ENCODE measurements at places on chromosomes 13 and 19.

- DNase-seq: no peak
Measured at GRCh38 chr13:75579529-75579928, 29.9 kb downstream of the UCHL3 start.

DNA sequence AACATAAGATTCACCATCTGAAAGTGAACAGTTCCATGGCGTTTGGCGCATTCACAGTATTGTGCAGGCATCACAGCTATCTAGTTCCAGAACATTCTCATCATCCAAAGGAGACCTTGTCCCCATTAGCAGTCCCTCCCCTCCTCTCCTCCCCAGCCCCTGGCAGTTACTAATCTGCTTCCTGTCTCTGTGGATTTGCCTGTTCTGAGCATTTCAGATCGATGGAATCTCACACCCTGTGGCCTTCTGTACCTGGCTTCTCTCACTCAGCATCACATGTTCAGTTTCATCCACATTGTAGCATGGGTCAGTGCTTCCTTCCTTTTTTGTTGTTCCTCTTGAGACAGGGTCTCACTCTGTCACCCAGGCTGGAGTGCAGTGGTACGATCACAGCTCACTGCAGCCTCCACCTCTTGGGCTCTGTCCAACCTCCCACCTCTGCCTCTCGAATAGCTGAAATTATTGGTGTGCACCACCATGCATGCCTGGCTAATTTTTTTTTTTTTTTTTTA, 34.6 kb downstream of the CRTC1 start:
- no peak for DNase-seq

GRCh38 chr13:44174769-44175425, 198.7 kb upstream of the SERP2 start:
- peak; percentile 94 for DNase-seq

DNA sequence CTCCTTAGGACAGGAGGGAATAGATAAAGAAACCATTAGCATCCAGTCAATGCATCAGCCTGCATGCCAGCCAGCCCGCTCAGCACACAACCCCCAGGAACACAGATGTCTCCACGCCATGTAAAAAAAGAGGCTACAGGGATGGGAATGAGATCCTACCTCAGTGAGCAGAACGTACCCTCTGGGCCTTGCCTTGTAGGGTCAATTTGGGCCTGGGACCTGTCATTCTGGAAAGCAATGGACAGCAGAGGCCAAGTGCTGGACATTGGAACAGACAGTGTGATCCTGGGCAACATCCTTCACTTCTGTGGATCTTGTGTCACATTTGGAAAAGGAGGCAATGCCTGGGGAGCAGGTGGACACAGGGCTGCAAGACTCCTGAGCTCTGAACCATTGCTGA, 26.0 kb downstream of the VSTM2B start:
- no peak for DNase-seq

DNA sequence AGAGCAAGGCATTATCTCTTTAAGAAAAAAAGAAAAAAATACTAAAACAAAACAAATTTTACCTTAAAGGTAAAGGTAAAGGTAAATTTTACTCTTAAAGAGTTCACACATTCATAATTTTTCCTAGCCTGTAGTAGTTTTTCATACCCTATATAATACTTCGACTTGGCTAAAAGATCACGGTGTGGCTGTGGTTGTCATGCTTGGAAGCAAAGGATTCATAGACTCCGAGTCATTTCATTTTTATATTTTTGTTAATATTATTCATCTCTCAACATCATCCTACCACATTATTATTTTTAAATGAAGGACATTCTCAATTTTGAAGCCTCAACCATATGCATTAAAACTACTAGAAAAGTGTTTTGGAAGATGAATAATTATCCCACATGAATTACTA, 52.7 kb downstream of the PIBF1 start:
- no peak for DNase-seq

DNA sequence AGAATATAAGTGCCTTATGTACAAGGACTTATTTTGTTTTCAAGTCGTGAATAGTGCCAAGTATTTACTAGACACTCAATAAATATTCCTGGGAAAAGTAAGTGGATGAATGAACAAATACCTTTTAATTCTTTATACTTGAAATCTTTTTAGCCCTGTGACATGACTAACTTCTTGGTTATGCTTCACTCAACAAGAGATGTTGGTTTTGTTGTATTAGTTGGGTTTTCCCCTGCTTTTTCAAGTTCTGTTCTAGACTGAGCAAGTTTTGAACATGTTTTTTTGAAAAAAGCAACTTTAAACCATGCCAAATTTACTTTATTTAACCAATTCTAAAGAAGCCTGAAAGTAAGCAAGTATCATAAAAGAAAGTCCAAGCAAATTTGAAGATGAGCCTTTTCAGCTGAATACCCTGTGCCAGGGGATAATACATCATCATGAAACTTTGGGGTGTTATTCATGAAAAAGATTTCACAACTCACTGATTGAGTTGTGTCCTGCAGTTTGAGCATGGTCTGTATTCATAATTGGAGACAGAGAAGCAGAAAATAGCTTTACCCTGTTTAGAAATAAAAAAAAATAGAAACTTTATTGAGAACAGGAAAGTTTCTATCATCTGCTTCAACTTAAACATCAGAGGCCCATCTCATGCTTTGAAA, 11.1 kb downstream of the LMO7 start:
- no peak for DNase-seq

DNA sequence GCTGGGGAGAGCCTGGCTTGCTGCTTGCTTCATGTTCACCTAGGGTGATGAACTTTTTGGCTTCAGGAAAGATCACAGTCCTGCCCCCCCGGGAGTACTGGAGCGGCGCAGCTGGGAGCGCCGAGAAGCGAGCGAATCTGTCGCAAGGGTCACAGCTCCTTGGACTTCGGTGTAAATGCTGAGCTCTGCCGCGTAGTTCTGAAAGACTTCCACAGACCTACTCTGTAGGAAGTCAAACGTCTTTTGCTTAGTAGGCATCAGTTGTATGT, 2.7 kb downstream of the ING1 start:
- no peak for DNase-seq

DNA sequence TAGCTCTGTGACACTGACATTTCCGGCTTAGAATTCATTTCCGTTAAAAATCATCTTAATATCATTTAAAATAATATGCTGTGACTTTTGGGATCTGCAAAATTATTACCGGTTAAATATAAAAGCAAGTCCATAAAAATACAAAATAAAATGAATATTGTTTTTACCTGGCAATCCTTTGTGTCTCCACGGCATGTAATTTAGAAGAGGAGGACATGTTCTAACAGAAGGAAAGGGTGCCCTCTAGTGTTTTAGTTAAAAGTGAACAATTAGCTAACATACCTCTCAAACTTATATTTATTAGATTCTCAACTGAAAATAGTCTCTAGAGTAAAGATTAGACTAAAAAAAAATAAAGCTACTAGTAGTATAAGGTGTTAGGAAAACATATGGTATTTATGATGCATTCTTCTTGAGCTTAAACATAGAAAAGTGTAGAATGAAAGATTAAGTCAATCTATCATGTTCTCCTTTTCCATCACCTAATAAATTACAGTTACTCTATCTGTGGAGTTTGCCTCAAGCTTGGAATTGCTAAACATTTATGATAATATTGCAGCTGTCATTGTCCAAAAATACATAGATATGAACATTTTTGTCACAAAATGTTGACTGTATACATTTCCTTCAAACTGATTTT, 676.7 kb upstream of the SPRY2 start:
- DNase-seq: peak; percentile 15

DNA sequence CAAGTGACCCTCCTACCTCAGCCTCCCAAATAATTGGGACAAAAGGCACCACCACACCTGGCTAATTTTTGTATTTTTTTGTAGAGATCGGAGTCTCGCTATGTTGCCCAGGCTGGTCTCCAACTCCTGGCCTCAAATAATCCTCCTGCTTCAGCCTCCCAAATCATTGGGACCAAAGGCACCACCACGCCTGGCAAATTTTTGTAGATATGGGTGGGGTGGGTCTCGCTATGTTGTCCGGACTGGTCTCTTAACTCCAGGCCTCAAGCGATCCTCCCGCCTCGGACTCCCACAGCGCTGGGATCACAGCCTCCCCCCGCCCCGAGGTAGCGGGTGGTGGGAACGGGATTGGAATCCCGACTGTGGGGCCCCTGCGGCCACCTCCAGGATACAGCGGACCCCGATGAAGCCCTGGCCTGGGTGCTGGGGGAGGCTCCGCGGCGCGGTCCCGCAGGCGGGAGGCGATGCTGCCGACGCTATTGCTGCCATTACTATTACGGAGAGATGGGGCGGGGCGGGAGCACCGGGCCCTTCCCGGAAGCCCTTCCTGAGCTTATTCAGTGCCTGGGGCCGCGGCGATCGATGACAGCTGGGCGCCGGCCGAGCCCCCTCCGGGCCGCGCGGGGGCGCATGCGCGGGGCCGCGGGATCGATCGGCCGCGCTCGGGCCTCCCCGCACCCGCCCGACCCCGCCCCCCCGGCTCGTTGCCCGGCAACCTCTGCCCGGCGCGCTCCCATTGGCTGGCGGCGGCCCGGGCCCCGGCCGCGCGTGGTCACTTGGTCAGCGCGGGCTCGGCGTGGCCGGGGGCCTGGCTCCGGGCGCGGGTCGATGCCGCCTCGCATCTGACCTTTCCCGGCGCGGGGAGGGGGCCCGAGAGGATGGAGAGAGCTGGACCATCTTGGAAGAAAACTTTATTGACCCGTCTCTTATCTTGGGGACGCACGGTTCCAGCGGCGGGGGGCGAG, 27.9 kb upstream of the ONECUT3 start:
- peak; percentile 28 for DNase-seq

- no peak for DNase-seq
Measured at GRCh38 chr13:53240401-53241025, 211.9 kb downstream of the OLFM4 start.

GRCh38 chr13:48199404-48199946, 33.5 kb upstream of the ITM2B start:
- no peak for DNase-seq

GRCh38 chr13:57569986-57570385, 61.6 kb upstream of the PCDH17 start:
- no peak for DNase-seq

DNA sequence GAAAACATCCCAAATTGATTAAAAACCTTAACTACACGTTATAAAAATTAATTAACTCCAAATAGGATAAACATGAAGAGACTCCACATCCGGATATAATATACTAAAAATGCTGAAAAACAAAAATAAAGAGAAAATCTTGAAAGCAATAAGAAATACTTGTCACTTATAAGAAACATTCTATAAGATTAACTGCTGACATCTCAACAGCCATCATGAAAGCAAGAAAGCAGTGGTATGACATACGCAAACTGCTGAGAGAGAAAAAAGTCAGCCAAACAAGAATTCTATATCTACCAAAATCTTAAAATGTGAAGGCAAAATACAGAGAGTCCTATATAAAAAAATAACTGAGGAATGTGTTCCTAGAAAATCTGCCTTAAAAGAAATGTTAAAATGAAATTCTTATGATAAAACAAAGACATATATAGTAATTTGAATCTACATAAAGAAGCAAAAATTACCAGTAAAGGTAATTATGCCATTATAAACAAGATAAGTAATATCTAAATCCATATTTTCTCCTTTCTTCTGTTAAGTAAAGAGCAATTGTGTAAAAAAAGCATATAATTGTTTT, 1851.1 kb downstream of the PCDH9 start:
- DNase-seq: peak; percentile 14

DNA sequence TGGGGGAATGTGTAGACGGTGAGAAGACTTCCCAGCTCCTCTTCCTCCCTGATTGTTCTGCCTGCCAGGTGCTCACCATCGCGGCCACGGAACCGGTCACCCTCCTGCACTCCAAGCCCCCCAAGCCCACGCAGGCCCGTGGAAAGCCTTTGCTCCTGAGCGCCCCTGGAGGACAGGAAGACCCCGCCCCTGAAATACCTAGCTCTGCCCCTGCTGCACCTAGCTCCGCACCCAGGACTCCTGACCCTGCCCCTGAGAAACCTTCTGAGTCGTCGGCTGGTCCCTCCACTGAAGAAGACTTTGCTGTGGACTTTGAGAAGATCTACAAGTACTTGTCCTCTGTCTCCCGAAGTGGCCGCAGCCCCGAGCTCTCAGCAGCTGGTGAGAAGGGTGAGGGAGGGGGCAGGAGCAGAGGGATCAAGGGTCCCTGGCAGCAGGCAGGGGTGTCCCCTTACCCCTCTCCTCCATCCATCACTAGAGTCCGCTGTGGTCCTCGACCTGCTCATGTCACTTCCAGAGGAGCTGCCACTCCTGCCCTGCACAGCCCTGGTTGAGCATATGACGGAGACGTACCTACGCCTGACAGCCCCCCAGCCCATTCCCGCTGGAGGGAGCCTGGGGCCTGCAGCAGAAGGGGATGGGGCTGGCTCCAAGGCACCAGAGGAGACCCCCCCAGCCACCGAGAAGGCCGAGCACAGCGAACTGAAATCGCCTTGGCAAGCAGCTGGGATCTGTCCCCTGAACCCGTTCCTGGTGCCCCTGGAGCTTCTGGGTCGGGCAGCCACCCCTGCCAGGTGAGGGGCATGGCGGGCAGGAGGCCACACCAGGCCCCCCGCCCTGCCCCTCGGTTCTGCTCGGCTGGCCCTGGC, 2.1 kb downstream of the SNAPC2 start:
- DNase-seq: no peak

DNA sequence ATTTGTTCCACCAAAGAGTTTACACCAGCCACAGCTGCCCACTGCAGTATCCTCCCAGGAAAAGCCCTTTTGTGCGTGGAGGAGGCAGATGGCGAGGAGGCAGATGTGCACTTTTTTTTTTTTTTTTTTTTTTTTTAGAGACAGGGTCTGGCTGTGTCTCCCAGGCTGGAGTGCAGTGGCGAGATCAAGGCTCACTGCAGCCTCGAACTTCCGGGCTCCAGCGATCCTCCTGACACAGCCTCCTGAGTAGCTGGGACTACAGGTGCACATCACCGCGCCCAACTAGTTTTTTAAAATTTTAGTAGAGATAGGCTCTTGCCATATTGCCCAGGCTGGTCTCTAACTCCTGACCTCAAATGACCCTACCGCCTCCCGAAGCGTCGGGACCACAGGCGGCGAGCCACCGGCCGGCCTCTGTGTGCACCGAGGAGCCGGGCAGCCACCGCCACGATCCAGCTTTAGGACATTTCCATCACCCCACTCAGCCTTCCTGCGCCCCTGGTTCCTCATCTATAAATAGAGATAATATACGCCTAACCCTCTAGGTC, 563 bp upstream of the PDCD5 start:
- DNase-seq: no peak

DNA sequence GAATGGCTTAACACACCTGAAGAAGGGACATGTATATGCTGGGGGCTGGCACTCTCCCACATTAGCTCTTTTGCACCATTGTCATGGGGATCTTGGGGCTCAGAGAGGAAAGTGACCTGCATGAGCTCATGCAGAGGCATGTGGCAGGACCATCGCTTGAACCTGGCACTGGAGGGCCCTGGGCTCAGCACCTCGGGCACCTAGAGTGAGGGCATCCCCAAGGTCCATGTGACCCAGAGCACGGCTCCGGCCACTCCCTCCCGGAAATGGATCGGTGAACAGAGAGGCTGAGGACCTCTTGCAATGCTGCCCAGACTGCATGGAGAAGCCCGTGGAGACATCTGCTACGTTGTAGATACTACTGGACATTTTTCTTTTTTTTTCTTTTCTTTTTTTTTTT, 38.6 kb upstream of the CCNE1 start:
- no peak for DNase-seq
